Ovary (tissue), 10 donors: ENCODE measurements at places on chromosomes 3 and 15.

- no peak for DNase-seq
Measured at GRCh38 chr15:33154351-33155166, 40.0 kb downstream of the FMN1 start.

DNA sequence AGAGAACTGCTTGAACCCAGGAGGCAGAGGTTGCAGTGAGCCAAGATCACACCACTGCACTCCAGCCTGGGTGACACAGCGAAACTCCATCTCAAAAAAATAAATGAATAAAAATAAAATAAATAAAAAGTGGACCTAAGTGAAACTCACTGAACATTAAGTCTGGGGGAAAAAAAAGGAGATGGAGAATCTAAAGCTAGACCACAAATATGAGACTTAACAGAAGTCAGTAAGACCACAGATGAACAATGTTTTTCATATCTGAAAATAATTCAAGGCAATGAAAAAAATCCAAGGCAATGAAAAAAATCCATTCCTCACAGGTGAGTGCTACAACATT, 18.6 kb downstream of the ANXA2 start:
- DNase-seq: no peak

DNA sequence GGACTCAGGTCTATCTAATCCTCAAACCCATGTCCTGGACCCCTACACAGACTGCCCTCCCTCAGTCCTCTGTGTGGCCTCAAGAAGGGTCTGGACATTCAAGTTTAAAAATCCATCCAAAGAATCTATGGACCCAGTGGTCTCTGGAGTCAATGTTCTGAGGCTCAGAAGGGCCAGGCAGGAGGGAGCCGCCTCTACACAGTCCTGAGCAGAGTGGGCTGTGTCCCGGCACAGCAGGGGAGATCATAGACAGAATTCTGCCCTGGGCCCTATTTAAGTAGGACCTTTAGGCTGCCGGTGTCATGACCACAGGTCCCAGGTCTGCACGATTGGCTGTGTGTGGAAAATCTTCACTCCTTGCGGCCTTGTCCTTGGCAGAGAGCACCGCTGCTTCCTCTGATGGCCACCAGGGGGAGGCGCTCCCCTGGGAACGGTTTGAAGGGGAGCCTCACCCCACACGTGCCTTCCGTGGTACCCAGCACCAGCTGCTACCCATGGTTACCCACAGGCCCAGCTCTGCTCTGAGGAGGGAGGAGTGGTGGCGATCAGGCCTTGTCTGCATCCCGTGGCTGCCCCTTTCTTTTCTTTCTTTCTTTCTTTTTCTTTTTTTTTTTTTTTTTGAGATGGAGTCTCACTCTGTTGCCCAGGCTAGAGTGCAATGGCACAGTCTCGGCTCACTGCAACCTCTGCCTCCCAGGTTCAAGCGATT, 37.9 kb downstream of the CHRD start:
- DNase-seq: peak; percentile 80

DNA sequence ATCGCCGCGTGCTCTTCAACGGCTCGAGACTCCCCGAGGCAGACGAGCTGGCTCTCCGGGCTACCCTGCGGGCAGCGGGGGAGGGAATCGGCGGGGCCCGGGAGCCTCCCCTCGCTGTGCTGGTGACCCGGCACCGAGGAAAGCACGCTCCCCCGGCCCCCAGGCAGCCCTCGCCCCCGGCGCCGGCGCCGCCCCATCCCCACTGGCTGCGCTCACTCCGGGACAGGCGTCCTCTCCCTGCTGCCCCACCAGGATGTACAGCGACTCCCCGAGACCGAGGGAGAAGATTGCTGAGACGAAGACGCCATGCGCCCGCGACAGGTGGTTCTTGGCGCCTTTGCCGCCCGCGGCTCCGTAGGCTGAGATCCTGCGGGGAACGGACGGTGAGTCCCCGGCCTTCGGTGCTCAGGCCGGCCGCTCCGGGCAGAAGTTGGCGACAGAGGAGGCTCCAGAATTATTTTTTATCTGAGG, 1.7 kb downstream of the LTK start:
- DNase-seq: no peak

GRCh38 chr3:70393881-70394612, 81.6 kb upstream of the MDFIC2 start:
- no peak for DNase-seq

DNA sequence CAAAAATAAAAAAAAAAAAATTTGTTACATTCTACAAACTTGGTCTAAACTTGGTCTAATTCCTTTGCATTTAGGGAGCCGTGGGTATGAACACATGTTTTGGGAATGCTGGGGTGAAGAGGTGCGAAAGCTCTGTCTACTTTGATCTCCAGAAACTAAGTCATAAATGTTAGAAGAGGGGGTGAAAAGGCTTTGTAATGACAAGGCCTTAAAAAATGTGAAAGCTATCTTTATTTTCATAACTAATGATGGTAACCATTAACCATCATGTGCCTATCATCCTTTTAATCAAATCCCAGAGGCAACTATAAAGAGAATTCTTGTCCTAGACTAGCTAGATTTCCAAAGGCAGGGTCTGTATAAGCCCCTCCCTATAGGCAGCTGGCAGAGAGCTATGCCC, 60.9 kb downstream of the PRICKLE2 start:
- DNase-seq: no peak

GRCh38 chr3:57752307-57752706, 3.8 kb upstream of the SLMAP start:
- DNase-seq: no peak

GRCh38 chr3:188390775-188391443, 237.0 kb downstream of the LPP start:
- no peak for DNase-seq

DNA sequence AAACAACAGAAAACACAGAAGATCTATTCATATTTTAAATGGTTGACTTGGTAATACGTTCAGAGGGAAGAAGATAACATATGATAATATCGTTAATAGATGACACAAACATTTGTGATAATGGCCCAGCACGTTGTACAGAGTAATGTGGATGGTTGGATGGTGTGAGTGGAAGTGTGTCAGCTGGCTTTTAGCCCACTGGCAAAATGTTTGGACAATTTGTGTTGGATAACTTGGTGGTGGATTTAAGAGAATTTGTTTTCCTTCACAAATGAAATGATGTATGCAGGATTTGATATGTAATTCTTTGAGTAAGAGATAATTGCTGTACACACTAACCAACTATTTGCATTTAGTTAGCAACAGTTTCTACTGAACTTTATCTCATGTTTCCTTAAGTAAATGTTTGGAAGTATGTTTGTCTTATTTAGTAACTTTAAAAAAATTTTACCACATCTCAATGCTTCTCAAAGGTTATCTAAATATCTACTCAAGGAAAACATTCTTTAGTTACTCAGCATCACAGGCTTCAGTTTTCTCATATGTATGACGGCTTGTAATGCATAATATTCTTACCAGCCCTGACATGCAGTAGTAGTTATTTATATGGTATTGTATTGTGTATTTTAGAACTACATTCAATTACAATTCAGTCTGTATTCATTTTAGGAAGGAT, 328.5 kb upstream of the GOLIM4 start:
- DNase-seq: no peak

- no peak for DNase-seq
Measured at GRCh38 chr3:161691677-161692076, 195.1 kb downstream of the OTOL1 start.

GRCh38 chr15:68278595-68279405, 1.3 kb downstream of the FEM1B start:
- DNase-seq: no peak

- peak; percentile 88 for DNase-seq
Measured at GRCh38 chr3:72891053-72891855, 3.4 kb downstream of the GXYLT2 start.

GRCh38 chr15:67089217-67090193, 24.1 kb downstream of the SMAD3 start:
- no peak for DNase-seq

DNA sequence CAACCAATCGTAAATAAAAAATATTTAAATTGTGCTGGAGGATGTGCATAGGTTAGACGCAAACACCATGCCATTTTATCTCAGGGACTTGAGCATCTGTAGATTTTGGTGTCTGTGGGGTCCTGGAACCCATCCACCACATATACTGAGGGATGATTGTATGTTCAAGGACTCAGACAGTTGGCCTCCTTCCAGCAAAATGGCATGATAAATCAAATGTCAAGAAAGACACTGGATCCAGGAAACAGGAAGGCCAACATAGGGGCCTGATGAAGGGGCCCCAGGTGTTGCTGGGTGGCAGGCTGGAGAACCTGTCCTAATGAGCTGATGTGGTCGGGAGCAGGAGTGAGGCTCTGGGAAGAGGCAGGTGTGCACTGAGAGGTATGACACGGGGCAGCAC, 289.5 kb downstream of the GABRG3 start:
- DNase-seq: no peak

GRCh38 chr3:141011232-141011996, 39.7 kb upstream of the SPSB4 start:
- peak; percentile 85 for DNase-seq

DNA sequence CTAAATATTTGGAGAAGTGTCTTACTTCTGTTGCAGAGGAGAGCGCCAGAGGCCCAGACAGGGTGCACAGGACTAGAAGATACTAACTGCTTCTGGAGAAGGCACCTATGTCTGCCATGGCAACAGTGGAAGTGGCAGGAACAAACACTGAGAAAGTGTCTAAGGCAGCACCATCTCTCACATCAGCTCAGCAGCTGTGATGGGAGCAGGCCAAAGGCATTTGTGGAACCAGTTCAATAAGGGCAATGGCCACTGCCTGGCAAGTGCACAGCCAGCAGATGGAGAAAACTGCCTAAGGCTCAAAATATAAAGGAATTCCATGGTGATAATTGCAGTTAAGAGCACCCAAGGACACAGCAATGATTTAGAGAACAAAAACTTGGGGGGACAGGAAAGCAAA, 563.0 kb upstream of the CCDC54 start:
- DNase-seq: peak; percentile 25

GRCh38 chr3:160801386-160802118, 45.5 kb downstream of the PPM1L start:
- no peak for DNase-seq

- DNase-seq: no peak
Measured at GRCh38 chr15:89127054-89127702, 38.9 kb downstream of the ABHD2 start.

DNA sequence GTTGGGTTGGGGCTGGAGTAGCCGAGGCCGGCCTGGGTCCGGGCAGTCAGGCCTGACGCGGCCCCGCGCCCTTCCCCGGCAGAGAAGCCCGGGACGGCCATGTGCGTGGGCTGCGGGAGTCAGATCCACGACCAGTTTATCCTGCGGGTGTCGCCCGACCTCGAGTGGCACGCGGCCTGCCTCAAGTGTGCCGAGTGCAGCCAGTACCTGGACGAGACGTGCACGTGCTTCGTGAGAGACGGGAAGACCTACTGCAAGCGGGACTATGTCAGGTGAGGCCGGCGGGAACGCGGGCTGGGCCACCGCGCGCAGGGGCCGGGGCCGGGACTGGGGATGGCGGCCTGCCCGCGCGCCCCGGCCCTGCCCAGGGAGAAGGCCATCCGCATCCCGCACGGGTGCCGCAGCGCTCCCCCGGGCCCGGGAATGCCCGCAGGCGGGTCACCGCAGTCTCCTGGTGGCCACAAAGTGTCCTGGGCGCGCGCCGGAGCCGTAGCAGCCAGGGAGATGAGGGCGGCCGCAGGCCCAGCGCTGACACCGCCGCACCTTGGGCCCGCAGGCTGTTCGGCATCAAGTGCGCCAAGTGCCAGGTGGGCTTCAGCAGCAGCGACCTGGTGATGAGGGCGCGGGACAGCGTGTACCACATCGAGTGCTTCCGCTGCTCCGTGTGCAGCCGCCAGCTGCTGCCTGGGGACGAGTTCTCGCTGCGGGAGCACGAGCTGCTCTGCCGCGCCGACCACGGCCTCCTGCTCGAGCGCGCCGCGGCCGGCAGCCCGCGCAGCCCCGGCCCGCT, 1.3 kb downstream of the ISL2 start:
- no peak for DNase-seq

GRCh38 chr3:42753757-42754156, 19.3 kb downstream of the CCDC13 start:
- no peak for DNase-seq

- DNase-seq: no peak
Measured at GRCh38 chr15:69735121-69735520, 282.5 kb downstream of the RPLP1 start.

GRCh38 chr15:74294010-74294409, 57.9 kb downstream of the CCDC33 start:
- no peak for DNase-seq

- DNase-seq: no peak
Measured at GRCh38 chr15:55224892-55225291, 28.2 kb upstream of the RSL24D1 start.

- DNase-seq: no peak
Measured at GRCh38 chr15:41836713-41837454, 1.8 kb upstream of the PLA2G4B start.

DNA sequence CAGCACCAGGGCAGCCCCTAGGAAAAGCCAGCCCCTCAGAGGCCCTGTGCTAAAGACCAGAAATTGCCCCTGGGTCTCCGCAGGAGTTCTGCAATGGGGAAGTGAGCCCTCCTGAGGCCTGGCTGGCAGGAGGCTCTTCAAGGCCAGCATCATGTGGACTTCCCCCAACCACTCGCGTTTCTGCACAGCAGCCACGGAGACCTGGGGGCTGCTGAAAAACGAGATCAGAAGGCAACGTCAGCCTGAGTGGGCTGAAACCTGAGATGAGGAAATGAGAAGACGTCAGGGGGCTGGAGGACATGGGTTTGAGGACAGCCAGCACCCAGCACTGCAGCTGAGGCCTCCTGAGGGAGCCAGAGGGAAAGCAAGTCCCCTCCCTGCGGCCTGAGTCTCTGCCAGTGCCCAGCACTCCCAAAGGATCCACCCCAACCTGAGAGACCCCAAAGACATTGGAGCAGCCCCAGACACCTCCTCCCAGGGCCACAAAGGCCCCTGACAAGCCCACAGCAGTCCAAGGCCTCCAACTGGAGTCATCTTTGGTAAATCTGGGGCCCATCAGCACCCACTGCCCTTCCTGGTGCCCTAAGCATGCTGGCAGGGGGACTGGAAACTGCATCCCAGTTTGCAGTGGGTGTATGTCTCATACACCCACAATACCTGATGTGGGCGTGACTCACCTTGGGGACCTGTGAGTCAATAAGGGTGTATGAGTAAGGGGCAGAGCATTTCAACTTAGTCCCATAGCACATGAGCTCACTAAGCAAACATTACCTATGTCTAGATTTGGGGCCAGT, 29.2 kb upstream of the CYP11A1 start:
- no peak for DNase-seq

DNA sequence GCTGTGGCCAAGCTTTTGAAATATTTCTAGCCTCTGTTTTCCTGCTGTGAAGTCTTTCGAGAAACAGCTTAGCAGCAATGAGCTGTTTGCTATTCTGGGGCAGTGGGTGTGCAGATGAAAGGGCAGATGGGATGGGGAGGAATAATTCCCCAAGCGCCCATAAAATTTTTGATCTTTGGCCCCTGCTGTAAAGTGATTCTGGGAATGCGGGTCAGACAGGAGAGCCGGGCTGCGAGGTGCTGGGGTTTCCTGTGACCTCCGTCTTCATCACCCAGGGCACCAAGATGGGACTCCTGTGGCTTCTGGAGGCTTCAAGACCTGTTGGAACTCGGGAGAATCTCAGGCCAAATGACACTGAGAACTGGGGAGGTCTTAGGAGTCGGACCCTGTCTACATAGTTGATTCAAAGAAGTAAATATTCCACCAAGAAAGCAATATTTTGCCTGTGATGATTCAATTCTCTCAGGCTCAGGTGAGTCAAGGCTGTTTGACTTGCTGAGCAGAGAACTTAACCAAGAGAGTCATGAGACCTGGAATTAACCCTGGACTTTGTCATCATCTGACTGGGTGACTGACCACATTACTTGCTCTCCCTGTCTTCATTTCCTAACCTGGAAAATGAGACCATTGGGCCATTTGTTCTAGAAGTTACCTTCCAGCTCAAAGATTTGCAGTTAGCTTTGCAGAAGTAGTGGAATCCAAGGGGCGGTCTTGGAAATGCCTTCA, 86.4 kb downstream of the POLR2M start:
- no peak for DNase-seq

- DNase-seq: no peak
Measured at GRCh38 chr3:67578416-67578815, 76.0 kb downstream of the SUCLG2 start.
